ENCODE measurements at places on chromosomes 12 and 14.

DNA sequence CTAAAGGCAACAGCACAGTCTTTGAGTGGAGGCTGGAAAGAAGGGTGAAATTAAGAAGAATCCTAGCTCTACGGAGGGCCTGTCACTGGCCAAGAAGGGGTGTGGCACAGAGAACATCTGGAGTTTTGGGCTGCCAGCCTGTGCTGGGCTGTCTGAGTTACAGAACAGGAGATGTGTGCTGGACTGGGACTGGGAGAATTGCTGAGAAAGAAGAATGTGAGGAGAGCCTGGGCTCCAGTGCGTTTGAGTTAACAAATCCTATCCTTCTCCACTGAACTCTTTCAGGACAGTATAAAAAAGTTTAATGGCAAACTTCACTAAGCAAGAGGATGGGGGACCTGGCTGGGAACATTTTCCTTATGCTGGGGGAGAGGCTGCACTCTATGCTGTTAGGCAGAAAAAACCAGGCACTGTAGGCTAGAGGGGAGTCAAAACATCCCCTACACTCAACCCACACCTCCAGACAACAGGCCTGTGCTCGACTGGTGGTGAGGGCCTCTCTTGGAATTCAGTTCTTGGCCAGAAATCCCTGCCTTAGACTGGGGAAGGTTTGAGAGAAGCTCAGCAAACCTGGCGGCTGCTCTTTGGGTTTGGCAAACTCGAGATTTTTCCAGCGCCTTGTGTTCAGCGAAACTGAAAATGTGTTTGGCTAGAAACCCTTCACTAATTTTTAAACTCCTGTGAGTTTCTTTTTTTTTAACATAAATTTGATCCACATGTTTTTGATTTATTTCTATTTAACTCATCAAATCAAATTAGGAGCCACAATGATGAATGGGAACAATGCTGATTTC lies 217.3 kb downstream of the MON2 start:
- no peak for DNase-seq

DNA sequence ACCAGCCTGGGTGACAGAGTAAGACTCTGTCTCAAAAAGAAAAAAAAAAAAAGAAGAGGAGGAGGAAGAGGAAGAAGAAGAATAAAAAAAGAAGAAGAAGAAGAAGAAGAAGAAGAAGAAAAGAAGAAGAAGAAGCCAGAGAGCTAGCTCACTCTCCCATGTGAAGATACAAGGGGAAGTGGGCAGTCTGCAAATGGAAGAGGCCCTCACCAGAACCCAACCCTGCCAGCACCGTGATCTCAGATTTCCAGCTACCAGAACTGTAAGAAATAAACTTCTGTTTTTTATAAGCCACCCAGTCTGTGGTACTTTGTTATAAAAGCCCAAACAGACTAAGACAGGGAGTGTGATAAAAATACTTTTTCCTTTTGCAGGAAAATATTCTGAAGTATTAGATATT lies 130.7 kb downstream of the ETNK1 start:
- no peak for DNase-seq

- DNase-seq, result no peak
Measured at GRCh38 chr12:77104792-77105191, 39.4 kb upstream of the E2F7 start.

DNA sequence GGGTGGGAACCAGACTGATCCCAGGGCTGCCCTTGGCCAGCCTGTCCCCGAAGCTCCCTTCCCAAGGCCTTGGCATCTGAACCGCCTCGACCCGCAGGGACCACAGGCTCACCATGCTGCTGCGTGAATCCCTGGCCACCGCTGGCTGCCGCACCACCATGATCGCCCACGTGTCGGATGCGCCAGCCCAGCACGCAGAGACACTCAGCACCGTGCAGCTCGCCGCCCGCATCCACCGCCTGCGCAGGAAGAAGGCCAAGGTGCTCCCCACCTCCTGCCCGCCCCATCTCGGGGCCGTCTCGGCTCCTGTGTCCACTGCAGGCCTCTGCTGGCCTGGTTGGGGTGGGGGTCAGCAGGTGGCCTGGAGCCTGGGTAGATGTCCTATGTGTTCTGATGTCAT lies 35.7 kb downstream of the KIF26A start:
- DNase-seq, result no peak

DNA sequence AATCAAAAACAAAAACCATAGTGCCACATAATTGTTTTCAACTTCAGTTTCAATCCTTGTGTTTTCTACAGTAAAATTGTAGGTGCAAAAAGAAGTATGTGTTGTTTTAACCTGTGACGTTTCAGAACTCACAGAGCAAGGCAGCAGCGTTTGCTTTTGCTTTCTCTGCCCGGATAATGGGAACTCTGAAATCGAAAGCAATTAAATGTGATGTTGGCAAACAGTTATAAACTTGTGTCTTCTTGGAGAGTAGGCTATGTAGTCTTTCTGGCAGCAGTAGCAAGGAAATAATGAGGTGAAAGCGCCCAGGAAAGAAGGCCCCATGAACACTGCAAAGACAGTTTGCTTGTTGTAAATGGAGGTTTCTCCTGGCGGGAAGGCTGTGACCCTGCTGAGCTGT lies 39.1 kb downstream of the FNTB start:
- DNase-seq, result no peak

- DNase-seq, result no peak
Measured at GRCh38 chr12:123094349-123095077, 56.4 kb downstream of the PITPNM2 start.

- DNase-seq, result no peak
Measured at GRCh38 chr12:108939594-108939993, 59.7 kb downstream of the DAO start.

Data from stimulated activated naive CD8-positive, alpha-beta T cell treated with anti-CD3 and anti-CD28 coated beads, Interleukin-15, Interleukin-2, amounts not matched to agents 100 U/mL and 50 U/mL, for 24 hours (primary cell).